ENCODE measurements at places on chromosomes 6 and 20.

DNA sequence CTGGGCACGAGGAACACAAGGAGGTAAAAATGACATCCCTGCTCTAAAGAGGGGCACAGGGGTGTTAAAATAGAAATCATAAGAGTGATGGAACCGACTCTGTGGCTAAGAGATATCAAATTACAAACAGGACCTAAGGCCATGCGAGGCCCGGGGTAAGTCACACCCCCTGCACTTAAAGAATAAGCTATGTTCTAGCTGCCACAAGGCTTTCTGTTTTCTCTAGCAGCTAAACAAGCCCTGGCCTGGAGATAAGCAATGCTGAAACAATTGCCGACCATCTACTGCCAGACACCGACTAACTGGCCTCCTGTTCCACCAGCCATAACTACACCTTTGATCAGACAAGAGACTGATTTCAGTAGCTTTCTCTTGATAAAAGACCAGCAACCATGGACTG lies 32.4 kb downstream of the MDGA1 start:
- no peak for DNase-seq

GRCh38 chr20:63536997-63537524 lies at the start of gene PTK6:
Gene PTK6 (minus strand): TSS chr20:63537376. CDS start chr20:63537314, 62 bp downstream.
- DNase-seq, result no peak

DNA sequence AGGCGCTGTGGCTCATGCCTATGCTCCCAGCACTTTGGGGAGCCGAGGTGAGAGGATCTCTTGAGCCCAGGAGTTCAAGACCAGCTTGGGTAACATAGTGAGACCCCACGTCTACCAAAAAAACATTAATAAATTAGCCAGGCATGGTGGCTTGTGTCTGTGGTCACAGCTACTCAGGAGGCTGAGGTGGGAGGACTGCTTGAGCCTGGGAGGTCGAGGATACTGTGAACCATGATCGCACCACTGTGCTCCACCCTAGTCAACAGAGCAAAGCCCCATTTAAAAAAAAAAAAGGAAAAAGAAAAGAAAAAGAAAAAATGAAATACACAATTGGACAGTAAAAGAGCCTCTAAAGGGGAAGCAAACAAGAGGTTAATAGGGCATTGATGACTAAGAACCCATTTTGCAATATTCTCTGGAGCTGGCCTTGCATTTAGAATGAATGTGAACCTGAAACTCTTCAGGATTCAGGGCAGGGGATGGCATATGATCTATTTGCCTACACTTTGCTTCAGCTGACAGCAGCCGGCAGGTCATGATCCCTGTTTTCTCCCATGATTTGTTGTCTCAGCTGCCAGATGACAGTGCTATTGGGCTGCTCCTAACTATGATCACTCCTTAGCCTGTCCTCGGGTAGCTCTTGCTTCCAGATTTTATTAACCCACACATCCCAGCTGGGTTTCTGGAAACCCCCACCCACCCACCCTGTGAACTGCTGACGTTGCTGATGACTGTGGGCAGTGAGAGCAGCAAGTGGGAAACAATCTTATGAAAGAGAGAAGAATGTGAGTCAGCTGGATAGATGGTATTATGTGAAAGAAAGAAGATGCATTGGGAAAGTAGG lies 83.8 kb upstream of the ELOVL5 start:
- DNase-seq, result no peak

GRCh38 chr20:23244156-23244915 lies 106.3 kb upstream of the NXT1 start:
- DNase-seq, result no peak

GRCh38 chr20:23915844-23916243 lies 36.3 kb upstream of the CST5 start:
- no peak for DNase-seq

- DNase-seq, result peak; percentile 19
Measured at GRCh38 chr6:110053395-110054240, 75.5 kb downstream of the GPR6 start.

Measured in CD4-positive, alpha-beta T cell treated with Interleukin-15 for 4 hours (primary cell).